ENCODE measurements at places on chromosomes 5 and 9.

DNA sequence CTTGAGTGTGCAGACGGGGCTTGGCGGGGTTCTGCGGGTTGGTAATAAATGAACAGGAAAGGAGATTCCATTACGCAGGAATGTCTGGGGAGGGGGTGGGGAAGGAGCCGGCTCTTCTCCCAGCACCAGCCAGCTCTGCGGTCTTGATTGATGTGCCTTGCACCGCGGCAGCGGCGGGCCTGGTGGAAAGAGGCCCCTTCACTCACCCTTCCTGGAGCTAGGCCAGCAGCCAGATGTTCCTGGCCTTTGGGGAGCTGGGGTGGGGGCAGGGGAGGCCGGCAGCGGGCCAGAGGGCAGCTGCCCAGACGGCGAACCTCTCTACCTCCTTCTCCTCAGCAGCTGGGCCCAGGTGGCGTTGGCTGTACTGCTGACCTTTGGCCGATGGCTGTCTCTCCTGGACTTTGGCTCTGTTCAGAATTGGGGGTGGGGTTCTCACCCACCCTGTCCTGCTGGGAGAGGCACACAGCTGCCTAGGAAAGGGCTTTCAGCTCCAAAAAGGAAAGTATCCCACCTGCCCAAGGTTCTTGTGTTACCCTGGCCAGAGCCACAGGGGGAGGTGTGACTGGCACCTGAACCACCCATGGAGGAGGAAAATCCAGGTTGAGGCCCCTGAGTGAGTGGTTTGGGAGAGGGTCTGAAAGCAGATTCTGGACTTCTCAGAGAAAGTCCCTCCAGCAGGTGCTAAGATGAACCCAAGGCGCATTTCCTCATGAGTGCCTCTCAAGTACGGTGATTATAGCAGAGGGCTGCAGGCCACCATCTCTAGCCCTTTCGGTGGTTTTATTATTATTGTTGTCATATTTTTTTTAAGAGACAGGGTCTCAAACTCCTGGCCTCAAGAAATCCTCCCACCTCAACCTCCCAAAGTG lies 58.0 kb upstream of the SYNPO start:
- H3K27me3 ChIP-seq = peaks cover 30% of the 10 kb centered on the region
- no peak for DNase-seq
- H3K36me3 ChIP-seq = no peaks in the 10 kb centered on the region
- no peak overlapping the region for H3K4me3 ChIP-seq

DNA sequence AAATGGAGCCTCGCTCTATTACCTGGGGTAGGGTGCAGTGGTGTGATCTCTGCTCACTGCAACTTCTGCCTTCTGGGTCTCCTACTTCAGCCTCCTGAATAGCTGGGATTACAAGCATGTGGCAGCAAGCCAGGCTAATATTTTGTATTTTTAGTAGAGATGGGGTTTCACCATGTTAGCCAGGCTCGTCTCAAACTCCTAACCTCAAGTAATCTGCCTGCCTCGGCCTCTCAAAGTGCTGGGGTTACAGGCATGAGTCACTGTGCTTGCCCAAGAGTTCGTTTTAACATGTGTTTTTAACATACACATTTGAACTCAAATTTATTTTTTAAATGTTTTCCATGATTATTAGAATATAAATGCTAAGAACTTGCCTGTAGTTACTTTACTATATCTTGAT lies 34.2 kb downstream of the MARCHF6 start:
- no peak overlapping the region for H3K27ac ChIP-seq
- H3K27me3 ChIP-seq = no peaks in the 10 kb centered on the region
- DNase-seq = no peak
- no peak overlapping the region for H3K4me3 ChIP-seq
- no peaks in the 10 kb centered on the region for H3K4me1 ChIP-seq
- H3K36me3 ChIP-seq = peaks cover 42% of the 10 kb centered on the region

DNA sequence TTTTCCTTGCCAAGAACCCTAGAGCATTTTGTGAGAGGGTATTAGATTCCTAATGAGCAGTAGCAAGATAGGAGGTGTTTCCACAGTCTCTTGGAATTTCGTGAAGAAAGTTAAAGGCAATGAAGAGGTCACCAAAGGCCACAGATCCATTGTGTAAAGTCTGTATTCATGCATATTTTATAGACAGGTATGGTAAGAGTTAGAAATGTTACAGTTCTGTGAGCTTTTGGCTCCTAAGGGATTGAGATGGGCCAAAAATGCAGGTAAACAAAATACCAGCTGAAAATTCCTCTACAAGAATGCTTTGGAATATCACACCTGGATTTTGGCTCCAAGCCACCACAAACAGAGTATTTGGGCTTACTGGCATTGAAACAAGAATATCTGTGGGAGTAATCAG lies 47.4 kb upstream of the FST start:
- no peak for DNase-seq
- H3K27me3 ChIP-seq = peaks cover 10% of the 10 kb centered on the region
- H3K36me3 ChIP-seq = no peaks in the 10 kb centered on the region
- no peak overlapping the region for H3K4me3 ChIP-seq

DNA sequence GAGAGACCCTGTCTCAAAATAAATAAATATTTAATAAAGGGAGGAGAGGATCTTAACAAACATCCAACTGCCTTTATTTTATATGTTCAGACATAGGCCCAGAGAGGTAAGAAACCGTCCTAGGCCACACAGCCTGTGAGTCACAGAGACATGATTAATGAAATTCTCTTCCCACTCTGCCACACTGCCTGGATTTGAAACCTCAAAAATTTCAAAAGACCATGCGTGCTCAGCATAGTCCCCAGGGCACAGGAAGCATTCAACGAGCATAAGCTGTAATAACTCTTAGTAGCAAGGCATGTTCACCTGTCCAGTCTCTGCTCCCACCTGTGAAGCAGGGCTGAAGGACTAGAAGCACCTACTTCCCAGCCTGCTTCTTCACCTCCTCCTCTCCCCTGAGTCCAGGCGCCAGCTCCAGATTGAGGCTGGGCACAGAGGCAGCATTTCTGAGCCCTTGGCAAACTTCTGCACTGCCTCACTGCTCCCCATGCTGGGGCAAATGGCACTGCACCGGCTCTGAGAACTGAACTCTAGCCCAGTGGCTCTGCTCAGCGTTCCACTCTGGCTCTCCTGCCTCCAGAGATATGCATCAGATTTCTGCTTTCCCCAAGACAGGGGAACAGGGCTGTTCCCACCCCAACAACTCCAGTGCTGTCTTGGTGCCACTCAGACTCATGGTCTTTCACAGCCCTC lies 1.1 kb downstream of the FAT2 start:
- no peak overlapping the region for H3K27ac ChIP-seq
- H3K4me1 ChIP-seq = no peaks in the 10 kb centered on the region
- DNase-seq = no peak
- no peak overlapping the region for H3K4me3 ChIP-seq

GRCh38 chr9:116377179-116377798 lies 223.7 kb downstream of the PAPPA start:
- no peak overlapping the region for H3K27ac ChIP-seq
- H3K27me3 ChIP-seq = no peaks in the 10 kb centered on the region
- DNase-seq = no peak

DNA sequence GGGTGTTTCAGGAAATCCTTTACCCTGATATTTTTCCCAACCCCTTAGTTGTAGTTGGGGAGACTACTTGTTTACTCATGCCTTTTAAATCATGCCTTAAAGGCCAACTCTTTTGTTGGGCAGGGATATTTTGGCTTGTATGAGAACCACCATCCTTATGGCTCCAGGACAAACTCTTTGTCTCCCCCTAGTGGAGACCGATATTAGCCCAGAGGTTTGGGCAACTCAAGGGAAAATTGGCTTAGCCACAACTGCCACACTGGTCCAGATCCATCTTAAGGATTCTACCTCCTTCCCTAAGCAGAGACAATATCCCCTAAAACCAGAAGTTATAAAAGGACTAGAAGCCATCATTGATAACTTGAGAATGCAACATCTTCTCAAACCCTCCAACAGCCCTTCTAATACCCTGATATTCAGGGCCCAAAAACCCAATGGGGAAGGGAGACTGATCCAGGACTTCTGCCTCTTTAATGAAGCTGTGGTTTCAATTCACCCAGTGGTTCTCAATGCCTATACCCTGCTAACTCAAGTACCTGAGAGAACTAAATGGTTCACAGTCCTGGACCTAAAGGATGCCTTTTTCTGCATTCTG lies 100.9 kb upstream of the HCN1 start:
- no peaks in the 10 kb centered on the region for H3K27me3 ChIP-seq
- H3K27ac ChIP-seq = no peak overlapping the region
- no peaks in the 10 kb centered on the region for H3K36me3 ChIP-seq
- H3K4me1 ChIP-seq = no peaks in the 10 kb centered on the region
- DNase-seq = no peak
- no peak overlapping the region for H3K4me3 ChIP-seq
